Gastrocnemius medialis (tissue), 4 donors: ENCODE measurements at places on chromosomes 12 and 14.

DNA sequence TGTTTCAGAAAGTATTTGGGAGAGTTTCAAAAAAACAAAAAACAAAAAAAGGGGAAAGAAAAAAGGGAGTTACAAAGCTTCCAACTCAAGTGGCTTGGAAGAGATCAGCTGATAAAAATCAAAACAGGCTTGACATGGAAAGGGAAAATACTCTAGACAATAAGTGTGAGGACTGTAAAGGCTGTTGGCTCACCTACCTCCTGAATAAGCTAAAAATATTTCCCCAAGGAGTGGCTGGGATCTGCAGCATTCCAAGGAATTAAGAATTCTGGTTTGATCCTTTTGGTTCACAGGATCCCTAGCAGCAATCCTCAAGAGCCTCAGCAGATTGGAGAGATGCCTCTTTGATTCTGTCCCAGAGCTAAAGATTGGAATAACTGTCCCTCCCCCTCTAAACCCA, 11.2 kb upstream of the AJUBA start:
- no peaks in the 10 kb centered on the region for H3K27me3 ChIP-seq
- no peak overlapping the region for H3K27ac ChIP-seq
- DNase-seq, result no peak

- H3K36me3 ChIP-seq, result no peaks in the 10 kb centered on the region
- no peaks in the 10 kb centered on the region for H3K4me1 ChIP-seq
- H3K27ac ChIP-seq, result no peak overlapping the region
These were observed 171.0 kb upstream of the DAAM1 start for GRCh38 chr14:59017285-59017965.

GRCh38 chr12:131912518-131913274, 16.4 kb upstream of the PUS1 start:
- no peaks in the 10 kb centered on the region for H3K27me3 ChIP-seq
- no peaks in the 10 kb centered on the region for H3K4me1 ChIP-seq
- peaks cover 89% of the 10 kb centered on the region for H3K36me3 ChIP-seq
- no peak for DNase-seq
- H3K27ac ChIP-seq, result no peak overlapping the region
- no peak overlapping the region for H3K4me3 ChIP-seq

- no peaks in the 10 kb centered on the region for H3K27me3 ChIP-seq
- no peaks in the 10 kb centered on the region for H3K4me1 ChIP-seq
- peak overlapping the region; percentile 57 for H3K27ac ChIP-seq
- H3K4me3 ChIP-seq, result no peak overlapping the region
- H3K36me3 ChIP-seq, result no peaks in the 10 kb centered on the region
These were observed 160.5 kb downstream of the PAH start for GRCh38 chr12:102756530-102756929.

- DNase-seq, result no peak
- no peak overlapping the region for H3K27ac ChIP-seq
- no peak overlapping the region for H3K4me3 ChIP-seq
- no peaks in the 10 kb centered on the region for H3K36me3 ChIP-seq
These were observed 171.5 kb upstream of the EEA1 start for GRCh38 chr12:93100610-93101009.

DNA sequence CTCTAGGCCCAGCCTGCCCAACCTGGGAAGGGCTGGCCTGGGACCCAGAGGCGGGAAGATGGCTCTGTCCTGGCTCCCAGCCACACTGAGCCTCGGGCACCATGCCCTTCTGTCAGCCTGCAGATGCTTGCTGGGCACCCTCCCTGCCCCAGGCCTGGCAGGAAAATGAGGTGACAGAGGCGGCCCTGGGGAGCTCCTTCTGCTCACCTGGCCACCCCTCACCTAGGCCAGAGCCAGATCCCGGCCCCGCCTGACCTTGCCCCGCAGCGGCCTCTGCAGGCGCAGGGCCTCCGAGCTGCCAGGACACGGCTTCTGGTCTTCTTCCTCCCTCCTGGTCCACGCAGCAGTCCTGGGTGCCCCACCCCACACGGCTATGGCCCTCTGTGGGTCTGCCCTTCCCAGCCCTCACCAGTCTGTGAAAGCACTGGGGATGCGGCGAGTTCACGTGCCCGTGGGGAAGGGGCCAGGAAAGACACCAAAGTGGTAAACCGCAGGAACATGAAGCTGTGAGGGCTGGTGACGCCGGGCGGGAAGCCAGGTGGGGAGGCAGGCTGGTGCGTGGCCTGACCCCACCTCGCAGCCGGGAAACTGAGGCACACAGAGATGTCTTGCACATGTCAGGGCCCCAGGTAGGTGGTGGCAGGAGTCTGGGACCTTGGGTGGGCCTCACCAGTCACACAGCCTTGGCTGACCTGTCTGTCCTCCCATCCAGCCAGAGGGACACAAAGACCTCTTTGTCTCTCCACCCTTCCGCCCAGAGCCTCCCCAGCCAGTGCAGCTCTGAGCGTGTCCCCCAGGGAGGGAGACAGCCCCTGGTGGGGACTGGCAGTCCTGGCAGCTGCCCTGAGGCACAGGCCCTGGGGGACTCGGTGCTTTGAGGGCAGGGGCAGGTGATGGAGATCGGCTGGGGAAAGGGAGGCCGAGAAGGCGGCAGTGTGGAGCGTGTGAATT, 12.8 kb downstream of the BAG5 start:
- no peaks in the 10 kb centered on the region for H3K36me3 ChIP-seq
- no peak for DNase-seq
- no peak overlapping the region for H3K4me3 ChIP-seq
- H3K27me3 ChIP-seq, result no peaks in the 10 kb centered on the region

GRCh38 chr12:31250179-31250578, 75.8 kb downstream of the SINHCAF start:
- no peak for DNase-seq
- H3K4me1 ChIP-seq, result no peaks in the 10 kb centered on the region
- no peaks in the 10 kb centered on the region for H3K36me3 ChIP-seq
- H3K4me3 ChIP-seq, result no peak overlapping the region
- H3K27me3 ChIP-seq, result no peaks in the 10 kb centered on the region
- no peak overlapping the region for H3K27ac ChIP-seq

- H3K4me1 ChIP-seq, result no peaks in the 10 kb centered on the region
- H3K4me3 ChIP-seq, result no peak overlapping the region
- H3K27me3 ChIP-seq, result no peaks in the 10 kb centered on the region
- no peak overlapping the region for H3K27ac ChIP-seq
- no peaks in the 10 kb centered on the region for H3K36me3 ChIP-seq
These were observed 213.2 kb downstream of the C12orf50 start for GRCh38 chr12:87815771-87816585.

GRCh38 chr12:128098730-128099129, 168.2 kb upstream of the TMEM132C start:
- H3K36me3 ChIP-seq, result no peaks in the 10 kb centered on the region
- H3K4me1 ChIP-seq, result no peaks in the 10 kb centered on the region
- H3K4me3 ChIP-seq, result no peak overlapping the region

DNA sequence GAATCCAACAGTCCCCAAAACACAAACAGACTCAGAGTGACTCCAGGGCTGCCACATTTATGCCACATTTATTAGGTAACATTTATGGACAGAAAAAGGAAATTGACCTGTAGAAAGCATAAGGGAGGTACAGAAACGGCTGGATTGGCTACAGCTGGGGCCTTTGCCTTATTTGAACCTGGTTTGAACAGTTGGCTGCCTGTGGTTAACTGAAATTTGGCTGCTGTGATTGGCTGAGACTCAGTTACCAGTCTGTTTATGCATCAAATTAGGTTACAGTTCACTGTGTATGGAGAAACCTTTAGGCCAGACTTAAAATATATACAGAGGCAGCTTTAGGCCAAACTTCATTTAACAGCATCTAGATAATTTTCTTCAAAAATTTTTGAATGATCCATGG, 27.8 kb upstream of the PCNX1 start:
- H3K4me1 ChIP-seq, result no peaks in the 10 kb centered on the region
- no peak overlapping the region for H3K27ac ChIP-seq
- no peak for DNase-seq
- no peaks in the 10 kb centered on the region for H3K36me3 ChIP-seq
- H3K27me3 ChIP-seq, result no peaks in the 10 kb centered on the region

DNA sequence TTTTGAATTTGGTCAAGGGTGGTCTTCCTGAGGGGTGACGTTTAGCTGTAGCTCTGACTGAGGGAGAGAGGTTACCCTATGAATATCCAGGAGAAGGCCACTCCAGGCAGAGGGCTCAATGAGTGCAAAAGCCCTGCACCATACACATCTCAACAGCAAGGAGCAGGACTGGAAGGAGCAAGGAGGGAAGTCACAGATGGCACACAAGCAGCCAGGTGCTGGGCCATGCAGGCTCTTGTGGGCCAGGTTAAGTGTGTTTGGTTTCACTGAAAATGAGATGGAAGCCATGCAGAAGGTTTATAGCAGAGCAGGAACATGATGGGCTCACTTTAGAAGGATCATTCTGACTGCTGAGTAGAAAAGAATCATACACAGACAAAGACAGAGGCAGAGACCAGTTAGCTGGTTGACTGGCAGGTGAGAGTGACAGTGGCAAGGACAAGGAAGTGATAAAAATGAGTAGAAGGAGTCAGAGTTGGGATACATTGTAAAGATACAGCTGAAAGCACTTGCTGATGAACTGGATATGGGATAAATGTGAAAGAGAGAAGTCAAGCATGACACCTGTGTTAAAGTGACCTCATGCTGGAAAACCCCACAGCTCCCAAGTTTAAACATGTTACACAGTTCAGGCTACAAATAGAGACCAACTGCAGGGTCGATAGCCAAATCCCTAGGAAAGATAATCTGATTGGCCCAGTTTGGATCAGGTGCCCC, 81.2 kb downstream of the PRKD1 start:
- H3K4me3 ChIP-seq, result no peak overlapping the region
- H3K4me1 ChIP-seq, result peaks cover 3% of the 10 kb centered on the region
- no peaks in the 10 kb centered on the region for H3K27me3 ChIP-seq
- H3K27ac ChIP-seq, result no peak overlapping the region
- DNase-seq, result no peak
- H3K36me3 ChIP-seq, result no peaks in the 10 kb centered on the region

DNA sequence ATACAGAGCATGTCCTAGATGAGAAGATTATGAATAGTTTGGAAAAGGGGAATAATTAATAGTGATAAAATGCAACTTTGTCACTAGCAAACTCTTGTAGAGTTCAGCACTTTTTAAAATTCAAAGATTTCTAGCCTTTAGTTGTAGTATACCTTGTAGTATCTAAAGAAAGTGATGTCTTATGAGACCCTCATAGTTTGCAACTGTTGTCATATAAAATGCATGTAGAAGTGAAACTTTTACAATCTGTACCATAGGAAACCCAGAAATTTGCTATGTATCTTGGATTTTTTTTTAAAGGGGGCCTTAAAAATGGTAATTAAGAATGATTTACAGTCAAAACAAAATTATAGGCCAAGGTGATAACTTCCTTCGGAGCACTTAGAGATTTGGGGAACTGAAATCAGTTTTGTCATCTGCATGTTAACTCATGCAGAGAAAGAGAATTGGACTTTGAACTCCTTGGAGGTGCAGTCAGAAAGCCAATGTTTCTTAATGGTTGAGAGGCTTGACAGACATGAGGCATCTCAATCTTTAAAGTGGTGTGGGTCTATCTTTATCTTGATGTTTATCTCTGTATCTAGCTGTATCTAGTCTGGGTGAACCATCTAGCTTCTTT, 1.3 kb downstream of the LRRK2 start:
- no peaks in the 10 kb centered on the region for H3K27me3 ChIP-seq
- no peaks in the 10 kb centered on the region for H3K36me3 ChIP-seq
- H3K4me3 ChIP-seq, result peak overlapping the region; percentile 94
- no peak for DNase-seq

- DNase-seq, result peak; percentile 40
- peak overlapping the region; percentile 97 for H3K27ac ChIP-seq
- H3K36me3 ChIP-seq, result peaks cover under 1% of the 10 kb centered on the region
- peak overlapping the region; percentile 69 for H3K4me3 ChIP-seq
- H3K4me1 ChIP-seq, result peaks cover 49% of the 10 kb centered on the region
These were observed 526 bp downstream of the MLXIP start for GRCh38 chr12:122079033-122079531.

- H3K27me3 ChIP-seq, result no peaks in the 10 kb centered on the region
- no peak overlapping the region for H3K27ac ChIP-seq
- no peaks in the 10 kb centered on the region for H3K4me1 ChIP-seq
- DNase-seq, result no peak
These were observed 85.1 kb upstream of the CCDC91 start for GRCh38 chr12:28104903-28105864.

DNA sequence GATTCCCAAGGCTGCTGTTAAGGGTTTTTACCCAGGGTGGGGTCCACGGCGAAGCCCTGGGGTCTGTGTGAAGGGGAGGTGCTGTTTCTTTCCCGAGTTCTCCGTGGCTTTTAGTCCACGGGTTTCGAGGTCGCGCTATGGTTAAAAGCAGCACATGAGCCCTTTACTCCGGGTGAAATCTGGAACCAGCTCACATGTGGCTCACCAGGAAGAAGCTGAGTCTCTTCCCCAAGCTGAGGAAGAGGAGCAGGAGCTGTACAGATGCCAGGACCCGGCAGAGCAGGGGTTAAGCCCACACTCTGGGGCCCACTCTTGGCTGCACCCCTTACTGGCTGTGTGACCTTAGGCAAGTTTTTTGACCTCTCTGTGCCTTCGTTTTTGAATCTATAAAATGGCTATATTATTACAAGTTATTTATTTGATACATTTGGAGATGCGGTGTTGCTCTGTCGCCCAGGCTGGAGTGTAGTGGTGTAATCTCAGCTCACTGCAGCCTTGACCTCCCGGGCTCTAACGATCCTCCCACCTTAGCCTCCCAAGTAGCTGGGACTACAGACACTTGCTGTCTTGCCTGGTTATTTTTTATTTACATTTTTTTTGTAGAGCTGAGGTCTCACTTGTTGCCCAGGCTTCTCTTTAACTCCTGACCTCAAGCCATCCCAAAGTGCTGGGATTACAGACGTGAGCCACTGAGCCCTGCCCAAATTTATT, 266.3 kb downstream of the AACS start:
- DNase-seq, result no peak
- H3K27ac ChIP-seq, result no peak overlapping the region
- peak overlapping the region; percentile 48 for H3K4me3 ChIP-seq
- H3K27me3 ChIP-seq, result peaks cover 6% of the 10 kb centered on the region

GRCh38 chr12:112299704-112300103, 82.5 kb downstream of the HECTD4 start:
- peaks cover 9% of the 10 kb centered on the region for H3K36me3 ChIP-seq
- no peak overlapping the region for H3K4me3 ChIP-seq
- peak; percentile 10 for DNase-seq
- peak overlapping the region; percentile 81 for H3K27ac ChIP-seq

DNA sequence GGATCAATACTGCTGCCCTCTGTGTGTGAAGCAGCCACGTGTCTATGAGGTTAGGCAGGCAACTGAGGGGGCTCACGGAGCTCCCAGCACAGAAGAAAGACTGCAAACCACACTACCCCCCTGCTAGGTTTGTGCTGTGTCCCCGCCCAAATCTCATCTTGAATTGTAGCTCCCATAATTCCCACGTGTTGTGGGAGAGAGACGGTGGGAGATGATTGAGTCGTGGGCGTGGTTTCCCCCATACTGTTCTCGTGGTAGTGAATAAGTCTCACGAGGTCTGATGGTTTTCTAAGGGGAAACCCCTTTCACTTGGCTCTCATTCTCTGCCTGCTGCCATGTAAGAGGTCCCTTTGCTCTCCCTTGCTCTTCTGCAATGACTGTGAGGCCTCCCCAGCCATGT, 68.6 kb downstream of the ACTN1 start:
- no peak overlapping the region for H3K27ac ChIP-seq
- no peak overlapping the region for H3K4me3 ChIP-seq
- H3K27me3 ChIP-seq, result no peaks in the 10 kb centered on the region
- DNase-seq, result no peak
- H3K36me3 ChIP-seq, result no peaks in the 10 kb centered on the region

GRCh38 chr14:21882226-21882625, 208.6 kb upstream of the OR4E1 start:
- no peak for DNase-seq
- H3K27ac ChIP-seq, result no peak overlapping the region
- no peaks in the 10 kb centered on the region for H3K36me3 ChIP-seq
- no peaks in the 10 kb centered on the region for H3K27me3 ChIP-seq
- H3K4me3 ChIP-seq, result no peak overlapping the region

- DNase-seq, result no peak
- no peaks in the 10 kb centered on the region for H3K36me3 ChIP-seq
- no peaks in the 10 kb centered on the region for H3K4me1 ChIP-seq
These were observed 40.0 kb upstream of the PCNX4 start for GRCh38 chr14:60051721-60052221.
